Activated T-helper 1 cell treated with anti-CD3 and anti-CD28 coated beads, Interleukin-2, amount 50 U/mL, for 16 hours (primary cell): ENCODE measurements at places on chromosomes 4 and X.

- DNase-seq: no peak
Measured at GRCh38 chr4:90234916-90235547, 107.8 kb downstream of the CCSER1 start.

DNA sequence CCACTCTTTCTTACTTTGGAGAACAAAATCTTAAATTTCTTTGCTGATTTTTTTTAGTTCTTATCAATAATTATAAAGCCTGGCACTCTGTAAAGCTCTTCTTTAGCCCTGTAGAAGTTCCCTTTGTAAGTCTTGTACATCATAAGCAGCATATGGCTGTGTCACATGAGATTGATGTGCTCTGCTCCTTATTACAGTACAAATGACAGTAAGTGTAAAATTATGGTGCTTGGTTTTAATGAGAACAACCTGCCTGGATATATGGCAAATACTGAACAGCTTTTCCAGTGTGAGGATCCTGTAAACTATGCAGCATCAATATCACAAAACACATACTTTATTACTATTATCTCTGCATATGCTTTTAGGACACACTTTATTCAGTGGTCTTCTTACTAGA is 145.9 kb upstream of the GNPDA2 start:
- no peak for DNase-seq

- no peak for DNase-seq
Measured at GRCh38 chr4:74640111-74640903, 154.0 kb downstream of the BTC start.

DNA sequence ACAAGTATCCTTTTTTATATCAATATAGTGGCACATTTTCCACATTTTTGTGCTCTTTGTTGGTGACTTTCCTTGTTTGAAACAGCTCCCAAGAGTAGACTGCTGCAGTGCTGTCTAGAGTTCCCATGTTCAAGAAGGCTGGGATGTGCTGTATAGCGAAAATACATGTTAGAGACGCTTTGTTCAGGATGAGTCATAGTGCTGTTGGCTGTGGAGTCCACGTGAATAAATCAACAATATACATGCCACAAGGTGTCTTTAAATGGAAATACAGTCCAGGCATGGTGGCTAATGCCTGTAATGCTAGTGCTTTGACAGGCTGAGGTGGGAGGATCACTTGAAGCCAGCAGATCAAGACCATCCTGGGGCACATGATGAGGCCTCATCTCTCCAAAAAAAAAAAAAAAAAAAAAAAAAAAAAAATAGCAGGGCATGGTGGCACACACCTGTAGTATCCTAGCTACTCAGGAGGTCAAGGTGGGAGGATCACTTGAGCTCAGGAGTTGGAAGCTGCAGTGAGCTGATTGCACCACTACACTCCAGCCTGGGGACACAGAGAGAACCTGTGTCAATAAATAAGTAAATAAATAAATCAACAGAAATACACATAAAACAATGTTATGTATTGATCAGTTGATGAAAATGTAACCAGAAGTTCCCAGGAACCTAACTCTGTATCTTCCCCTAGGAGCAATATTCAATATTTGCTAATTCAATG is 256.8 kb upstream of the STS start:
- DNase-seq: no peak

- DNase-seq: no peak
Measured at GRCh38 chr4:122622400-122622799, 1.5 kb upstream of the IL21 start.

- no peak for DNase-seq
Measured at GRCh38 chr4:142168181-142168580, 531.8 kb downstream of the IL15 start.

- DNase-seq: no peak
Measured at GRCh38 chr4:3420606-3420955, 21.2 kb upstream of the HGFAC start.

- DNase-seq: no peak
Measured at GRCh38 chr4:85491527-85491926, 16.6 kb downstream of the ARHGAP24 start.

GRCh38 chr4:41877020-41877796 is 58.0 kb upstream of the TMEM33 start:
- DNase-seq: no peak

DNA sequence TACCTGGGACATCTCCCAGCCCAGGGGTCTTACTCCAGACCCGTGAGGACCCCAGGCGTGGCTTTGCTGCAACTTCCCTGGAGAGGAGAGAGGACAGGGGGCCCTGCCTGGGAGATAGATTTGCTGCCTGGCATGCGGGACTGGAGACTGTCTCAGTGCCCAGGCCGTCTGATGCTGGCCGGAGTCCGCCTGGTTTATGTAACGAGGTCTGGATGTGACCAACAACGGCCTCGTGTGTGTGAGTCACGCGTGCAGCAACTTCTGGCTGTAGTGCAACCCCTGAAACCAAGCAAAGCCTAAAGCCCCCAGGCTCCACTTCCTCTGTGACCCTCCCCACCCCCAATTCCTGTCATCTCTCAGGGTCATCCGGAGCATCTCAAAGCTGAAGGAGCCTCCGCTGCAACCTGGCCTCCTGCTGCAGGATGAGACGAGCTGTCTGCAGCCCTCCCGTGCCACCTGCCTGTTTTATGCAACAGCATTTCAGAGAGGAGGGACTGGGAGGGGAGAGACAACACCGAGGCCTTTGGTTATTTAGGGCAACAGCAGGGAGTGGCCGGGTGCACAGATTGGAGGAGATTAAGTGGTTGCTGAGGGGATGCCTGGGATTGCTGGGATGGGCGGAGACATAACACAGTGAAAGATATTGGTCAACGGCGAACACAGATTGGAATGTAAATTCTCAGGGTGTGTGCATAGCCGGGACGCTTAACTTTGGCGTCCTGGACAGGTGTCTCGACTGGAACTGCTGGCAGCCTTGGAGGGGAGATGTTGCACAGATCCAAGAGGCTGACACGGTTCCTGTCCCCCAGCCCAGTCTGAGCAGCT is 16.0 kb downstream of the XG start:
- no peak for DNase-seq

DNA sequence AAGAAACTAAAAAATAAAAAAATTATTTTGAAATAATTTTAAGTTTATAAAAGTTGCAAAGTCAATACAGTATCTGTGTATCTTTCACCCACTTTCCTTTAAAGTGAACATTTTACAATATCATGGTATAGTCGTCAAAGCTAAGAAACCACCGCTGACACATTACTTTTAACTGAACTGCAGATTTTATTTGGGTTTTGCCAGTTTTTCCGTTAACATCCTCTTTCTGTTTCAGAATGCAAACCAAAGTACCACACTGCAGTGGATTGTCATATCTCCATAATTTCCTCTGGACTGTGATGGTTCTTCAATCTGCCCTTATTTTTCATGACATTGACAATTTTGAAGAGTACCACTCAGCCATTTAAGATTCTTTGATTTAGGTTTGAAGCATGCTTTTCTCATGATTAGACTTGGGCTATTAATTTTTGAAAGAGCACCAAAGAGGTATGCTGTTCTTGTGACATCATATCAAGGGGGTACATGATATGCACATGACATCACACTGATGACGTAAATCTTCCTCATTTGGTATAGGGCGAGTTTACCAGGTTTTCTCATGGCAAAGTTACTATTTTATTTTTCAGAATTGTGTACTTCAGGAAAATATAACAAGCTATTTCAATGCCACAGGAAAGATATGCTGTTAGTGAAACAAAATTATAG is 3.6 kb upstream of the CXCL1 start:
- no peak for DNase-seq

DNA sequence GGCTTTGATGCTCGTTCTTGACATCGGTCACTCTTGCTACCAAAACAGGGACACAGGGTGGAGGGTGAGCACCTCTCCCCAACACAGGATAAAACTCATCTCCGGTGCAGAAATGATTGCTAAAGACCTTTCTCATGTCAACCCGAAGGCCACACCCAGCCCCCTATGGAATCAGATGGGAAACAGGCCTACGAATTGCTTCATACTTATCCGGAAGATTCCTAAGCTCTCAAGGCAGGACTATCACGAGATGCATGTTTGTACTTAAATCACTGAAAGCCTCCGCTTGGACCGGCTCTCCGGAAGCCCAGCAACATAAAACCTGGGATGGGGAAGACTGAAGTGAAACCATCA is 74.9 kb downstream of the MTMR1 start:
- no peak for DNase-seq

- no peak for DNase-seq
Measured at GRCh38 chrX:31021537-31021936, 50.3 kb downstream of the FTHL17 start.

DNA sequence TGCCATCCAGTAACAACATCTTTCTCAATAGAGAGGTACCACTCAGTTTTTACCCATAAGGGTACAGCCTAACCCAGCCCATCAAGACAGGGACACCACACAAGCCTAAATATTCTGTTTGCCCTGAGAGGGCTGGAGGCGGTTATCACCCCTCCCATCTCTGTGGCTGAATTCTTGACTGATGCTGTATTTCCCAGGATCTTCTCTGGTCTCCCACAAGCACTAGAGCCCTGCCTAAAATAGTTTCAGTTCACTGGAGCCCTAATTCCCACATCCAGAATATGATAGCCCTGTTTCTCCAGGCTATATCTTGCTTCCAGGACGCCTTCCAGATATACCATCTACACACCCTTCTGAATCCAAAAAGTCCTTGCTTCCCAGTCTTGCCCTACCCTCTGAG is 91.6 kb upstream of the NMU start:
- no peak for DNase-seq

- no peak for DNase-seq
Measured at GRCh38 chrX:9878146-9878820, 88.9 kb upstream of the CLDN34 start.

GRCh38 chr4:125369098-125369497 is 54.3 kb downstream of the FAT4 start:
- DNase-seq: no peak

GRCh38 chr4:138510053-138510452 is 267.9 kb upstream of the SLC7A11 start:
- DNase-seq: no peak

DNA sequence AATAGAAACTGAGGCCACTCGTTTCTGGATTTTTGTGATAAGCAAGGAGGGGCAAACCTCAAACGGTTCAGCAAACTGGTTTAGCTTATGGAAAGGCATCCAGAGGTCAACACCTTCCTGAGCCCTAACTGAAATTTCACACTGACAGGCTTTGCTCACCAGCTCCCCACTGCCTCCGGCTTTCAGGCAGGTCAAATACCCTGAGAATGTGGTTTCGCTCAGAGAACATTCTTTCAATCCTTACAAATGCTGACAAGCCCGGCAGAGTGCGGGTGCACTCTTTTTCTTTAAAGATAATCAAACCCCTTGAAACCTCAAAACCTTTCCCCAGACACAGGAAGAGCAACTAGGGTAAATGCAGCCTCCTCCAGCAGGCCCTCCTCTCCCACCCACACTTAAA is 41.5 kb downstream of the CD40LG start:
- no peak for DNase-seq

- no peak for DNase-seq
Measured at GRCh38 chr4:154760895-154761294, 17.1 kb downstream of the LRAT start.

DNA sequence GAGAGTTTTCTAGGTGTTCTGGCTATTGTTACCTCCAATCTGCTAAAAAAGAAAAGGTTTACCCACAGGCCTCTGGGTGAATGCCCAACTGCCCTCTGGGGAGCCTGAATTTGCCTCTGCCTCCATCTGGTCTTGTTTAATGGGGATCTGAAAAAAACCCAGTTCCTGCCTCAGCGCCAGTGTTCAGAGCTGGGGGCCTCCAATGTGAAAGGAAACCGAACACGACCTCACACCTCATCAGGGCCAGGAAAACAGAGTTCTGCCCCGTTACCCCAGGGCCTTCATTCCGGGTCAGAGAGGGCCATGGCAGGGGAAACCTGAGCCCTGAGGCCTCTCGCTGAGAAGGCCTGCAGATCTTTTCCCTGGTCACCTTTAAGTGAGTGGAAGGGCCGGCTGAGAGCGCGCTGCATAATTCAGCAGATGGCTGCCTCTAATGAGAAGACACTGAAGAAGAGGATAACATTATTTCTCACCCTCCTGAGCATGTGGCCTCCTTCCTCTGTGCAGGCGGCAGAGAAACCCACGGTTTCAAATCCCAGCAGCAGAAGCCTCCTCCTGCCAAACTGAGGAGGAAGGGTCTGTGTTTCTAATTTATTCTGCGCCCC is 6.8 kb downstream of the SEPTIN6 start:
- no peak for DNase-seq

DNA sequence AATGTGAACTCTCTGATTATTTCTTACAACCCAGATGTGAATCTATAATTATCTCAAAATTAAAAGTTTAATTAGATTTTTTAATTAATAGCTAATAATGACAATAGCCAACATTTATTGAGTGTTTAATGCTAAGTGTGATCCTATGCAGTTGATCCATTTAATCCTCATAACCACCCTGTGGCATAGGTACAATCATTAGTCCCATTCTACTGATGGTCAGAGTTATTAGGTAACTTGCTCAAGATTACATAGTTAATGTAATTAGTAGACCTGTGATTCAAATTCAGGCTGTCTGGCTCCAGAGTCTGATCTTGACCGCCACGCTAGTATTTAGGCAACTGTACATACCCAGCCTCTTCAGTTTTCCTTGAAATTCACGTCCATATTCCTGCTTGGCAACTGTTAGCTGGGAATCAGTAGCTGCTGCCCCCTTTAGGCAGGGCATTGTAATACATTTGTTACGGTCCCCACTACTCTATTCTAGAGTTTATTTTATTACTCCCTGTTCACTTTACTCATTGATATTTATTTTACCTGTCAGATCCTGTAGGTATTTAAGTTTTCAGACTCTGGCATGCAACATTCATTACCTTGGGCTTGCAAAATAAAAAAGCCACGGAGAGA is 20.6 kb upstream of the TEC start:
- no peak for DNase-seq
